ENCODE measurements at places on chromosomes 13 and 19.
A peak's percentile ranks its signal among the peaks of the same experiment; 100 is the strongest.

GRCh38 chr13:97753942-97754670 lies 199.4 kb upstream of the IPO5 start:
- DNase-seq = no peak

GRCh38 chr13:102197193-102197592 lies 204.7 kb downstream of the FGF14 start:
- no peak for DNase-seq

- no peak for DNase-seq
Observed at GRCh38 chr19:39265321-39265916, 2.8 kb upstream of the IFNL2 start.

DNA sequence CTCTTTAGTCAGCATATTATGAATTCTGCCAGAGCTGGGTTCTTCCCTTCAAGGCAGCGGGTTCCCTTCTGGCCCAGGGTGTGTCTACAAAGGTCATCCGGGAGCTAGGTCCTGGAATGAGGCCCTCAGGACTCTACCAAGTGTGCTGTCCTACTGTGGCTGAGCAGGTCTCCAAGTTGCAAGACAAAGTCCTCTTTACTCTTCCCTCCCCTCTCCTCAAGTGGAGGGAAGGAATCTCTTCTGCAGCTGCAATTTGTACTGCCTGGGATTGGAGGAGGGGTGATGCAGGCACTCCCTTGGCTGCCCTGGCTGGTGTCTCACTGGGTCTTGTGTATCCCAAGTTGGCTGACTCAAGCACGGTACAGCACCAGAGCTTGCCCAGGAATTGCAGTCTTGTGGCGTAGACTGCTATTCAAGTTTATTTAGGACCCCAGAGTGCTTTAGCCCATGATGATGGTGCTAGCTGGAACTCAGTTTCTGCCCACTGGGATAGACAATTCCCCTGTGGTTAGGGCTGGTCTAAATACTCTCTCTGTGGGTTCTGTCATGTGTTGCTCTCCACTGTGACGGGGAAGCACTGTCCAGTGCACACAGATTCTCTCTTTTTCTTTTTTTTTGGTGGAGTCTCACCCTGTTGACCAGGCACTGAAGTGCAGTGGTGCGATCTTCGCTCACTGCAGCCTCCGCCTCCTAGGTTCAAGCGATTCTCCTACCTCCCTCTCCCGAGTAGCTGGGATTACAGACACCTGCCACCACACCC lies 28.5 kb downstream of the RFC3 start:
- DNase-seq = no peak

DNA sequence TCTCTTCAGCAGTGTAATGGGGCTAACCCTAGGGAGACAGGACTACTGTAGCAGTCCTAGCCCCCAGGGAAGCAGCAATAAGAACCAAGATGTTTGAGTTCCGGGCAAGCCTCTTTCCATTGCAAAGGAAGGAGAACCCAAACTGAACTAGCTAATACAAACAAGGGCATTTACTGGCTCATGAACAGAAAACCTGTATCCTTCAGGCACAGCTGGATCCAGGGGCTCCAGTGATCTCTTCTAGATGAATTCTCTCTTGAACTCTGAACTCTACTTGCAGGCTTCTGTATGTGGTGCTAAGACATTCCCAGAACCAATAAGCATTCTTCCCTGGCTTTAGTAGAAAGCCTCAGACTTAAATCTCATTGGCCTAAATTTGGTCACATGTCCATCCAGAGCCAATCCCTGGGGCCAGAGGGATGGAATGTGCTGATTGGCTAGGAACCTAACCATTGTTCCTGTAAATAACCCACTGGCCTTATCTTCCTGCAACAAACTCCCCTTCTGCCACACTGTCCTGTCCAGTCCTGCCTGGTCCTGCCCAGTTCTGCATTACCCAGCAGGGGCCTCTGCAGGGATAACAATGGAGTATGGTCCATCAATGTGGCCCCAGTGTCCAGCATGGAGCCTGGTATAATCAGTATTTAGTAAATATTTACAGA lies 3.9 kb upstream of the PODNL1 start:
- no peak for DNase-seq

DNA sequence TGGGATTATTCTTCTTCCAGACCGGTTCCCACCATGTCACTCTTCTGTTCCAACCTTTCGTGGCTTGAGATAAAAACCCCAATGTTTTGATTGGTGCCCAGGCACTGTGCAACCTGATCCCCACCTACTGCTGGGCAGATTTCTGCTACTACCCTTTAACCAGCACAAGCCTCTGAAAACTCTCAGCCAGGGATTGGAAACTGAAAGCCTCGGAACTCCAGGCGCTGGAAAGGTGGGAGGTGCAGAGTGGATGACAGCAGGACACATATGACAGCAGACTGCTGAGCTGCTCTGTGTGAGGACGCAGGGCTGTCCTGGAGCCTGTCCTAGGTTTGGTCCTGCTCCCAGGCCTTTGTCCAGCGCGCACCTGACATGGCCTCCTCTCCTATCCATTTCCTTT lies 68.5 kb upstream of the GTF3A start:
- no peak for DNase-seq

- no peak for DNase-seq
Observed at GRCh38 chr13:62119739-62120700, 704.4 kb upstream of the PCDH20 start.

- no peak for DNase-seq
Observed at GRCh38 chr19:34979819-34980640, 16.0 kb upstream of the ZNF792 start.

GRCh38 chr19:799076-799881 lies 2.0 kb downstream of the PTBP1 start:
- DNase-seq = no peak

- DNase-seq = no peak
Observed at GRCh38 chr13:87878706-87879105, 207.5 kb downstream of the SLITRK5 start.

GRCh38 chr19:33504058-33504444 lies 17.5 kb downstream of the PEPD start:
- DNase-seq = no peak

GRCh38 chr19:34217952-34218817 lies 36.2 kb upstream of the GARRE1 start:
- no peak for DNase-seq

GRCh38 chr19:35318679-35319448 lies 10.1 kb upstream of the CD22 start:
- DNase-seq = no peak

DNA sequence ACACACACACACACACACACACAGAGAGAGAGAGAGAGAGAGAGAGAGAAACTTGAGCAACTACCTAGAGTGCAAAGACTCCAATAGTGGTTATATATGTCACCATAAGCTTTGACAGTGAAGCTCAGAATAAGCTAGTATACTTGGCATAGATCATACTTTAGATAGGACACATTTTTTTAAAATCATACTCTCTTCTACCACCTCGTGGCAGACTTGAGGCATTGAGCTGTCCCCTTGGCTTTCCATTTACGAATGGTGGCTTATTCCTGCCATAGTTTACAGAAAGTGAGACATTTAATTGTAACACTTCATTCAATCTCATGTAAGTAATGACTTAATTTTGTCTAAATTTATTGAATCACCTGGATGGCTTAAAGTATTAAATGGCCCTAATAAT lies 108.2 kb downstream of the EDNRB start:
- DNase-seq = no peak

- DNase-seq = no peak
Observed at GRCh38 chr13:65036999-65037398, 2193.1 kb downstream of the PCDH9 start.

GRCh38 chr19:20503476-20503875 lies 62.1 kb downstream of the ZNF737 start:
- no peak for DNase-seq

GRCh38 chr13:71457645-71458044 lies 409.4 kb downstream of the DACH1 start:
- no peak for DNase-seq

DNA sequence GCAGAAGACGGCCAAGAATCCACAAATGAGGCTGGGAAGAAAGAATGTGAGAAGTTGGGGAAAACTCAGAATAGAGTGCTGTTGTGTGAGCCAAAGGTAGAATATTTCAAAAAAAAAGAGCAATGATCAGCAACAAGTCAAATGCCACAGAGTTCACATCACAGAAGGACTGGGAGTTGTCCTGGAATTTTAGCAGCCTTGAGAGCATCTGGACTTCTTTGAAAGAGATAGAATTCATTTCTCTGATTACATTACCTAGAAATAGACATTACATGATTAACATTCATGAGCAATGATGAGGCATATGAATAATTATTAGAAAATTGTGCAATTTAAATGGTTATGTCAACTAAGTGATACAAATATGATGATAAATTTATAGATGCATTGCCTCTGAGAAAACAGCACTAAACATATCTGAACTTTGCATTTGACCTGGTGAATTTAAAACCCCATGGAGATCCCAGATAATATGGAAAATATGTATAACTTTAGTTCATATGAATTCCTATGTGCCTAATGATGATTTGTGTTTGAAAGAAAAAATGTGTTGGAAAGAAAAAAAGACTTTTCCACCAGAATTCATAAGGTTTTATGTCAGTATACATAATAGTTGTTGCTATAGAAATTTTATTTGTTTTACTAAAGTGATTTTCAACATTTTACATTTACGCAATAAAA lies 186.2 kb downstream of the POSTN start:
- no peak for DNase-seq

- no peak for DNase-seq
Observed at GRCh38 chr19:50427997-50428425, 4.7 kb upstream of the MYBPC2 start.

GRCh38 chr19:14505488-14506239 lies 9.7 kb upstream of the GIPC1 start:
- peak; percentile 60 for DNase-seq

DNA sequence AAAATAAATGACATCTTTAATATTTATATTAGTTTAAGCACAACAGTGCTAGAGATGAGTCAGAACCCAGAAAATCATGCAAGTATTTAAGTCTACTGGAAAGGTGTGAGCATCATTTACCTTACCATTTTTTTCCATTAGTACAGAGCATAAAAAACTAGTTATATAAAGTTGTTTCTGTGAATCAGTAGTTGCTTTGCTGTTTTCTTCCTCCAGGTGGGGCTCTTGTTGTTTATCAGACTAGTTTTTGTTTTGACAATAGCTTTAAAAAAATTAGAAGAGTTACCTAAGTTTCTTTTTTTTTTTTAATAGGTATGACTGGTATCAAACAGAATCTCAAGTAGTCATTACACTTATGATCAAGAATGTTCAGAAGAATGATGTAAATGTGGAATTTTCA lies 12.7 kb downstream of the SUGT1 start:
- no peak for DNase-seq

GRCh38 chr13:101916108-101916774 lies 463.8 kb downstream of the ITGBL1 start:
- DNase-seq = no peak

DNA sequence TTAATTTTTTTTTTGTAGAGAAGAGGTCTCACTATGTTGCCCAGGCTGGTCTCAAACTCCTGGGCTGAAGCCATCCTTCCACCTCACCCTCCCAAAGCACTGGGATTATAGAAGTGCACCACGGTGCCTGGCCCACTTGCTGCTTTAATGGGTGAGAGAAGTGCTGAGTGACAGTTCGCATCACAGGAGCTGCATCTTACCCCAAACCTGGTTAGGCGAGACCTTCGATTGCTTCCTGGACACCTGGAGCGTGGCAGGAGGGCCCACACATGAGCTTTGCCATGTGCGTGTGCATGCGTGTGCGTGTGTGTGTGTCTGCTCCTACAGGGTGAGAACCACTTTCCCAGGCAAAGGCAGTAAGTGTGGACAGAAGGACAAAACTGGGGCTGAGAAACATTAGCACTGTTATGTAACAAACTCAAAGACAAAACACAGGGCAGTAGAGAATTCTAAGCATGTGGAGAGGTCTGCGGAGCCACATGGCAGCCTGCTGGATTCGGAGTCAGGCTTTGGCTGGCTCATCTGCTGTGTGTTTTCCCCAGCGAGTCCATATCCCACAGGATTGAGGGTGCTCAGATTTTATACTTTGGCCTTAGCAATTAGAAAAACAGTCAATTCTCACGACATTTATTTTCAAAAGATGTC lies 11.7 kb upstream of the MTIF3 start:
- DNase-seq = no peak

GRCh38 chr19:11033763-11034162 lies 55.5 kb upstream of the LDLR start:
- DNase-seq = no peak

GRCh38 chr19:45876161-45876410 lies 9.9 kb downstream of the IRF2BP1 start:
- no peak for DNase-seq

GRCh38 chr19:55257461-55258420 lies 1.1 kb downstream of the PPP6R1 start:
- DNase-seq = no peak

GRCh38 chr13:59865398-59865797 lies 298.3 kb downstream of the DIAPH3 start:
- DNase-seq = no peak

DNA sequence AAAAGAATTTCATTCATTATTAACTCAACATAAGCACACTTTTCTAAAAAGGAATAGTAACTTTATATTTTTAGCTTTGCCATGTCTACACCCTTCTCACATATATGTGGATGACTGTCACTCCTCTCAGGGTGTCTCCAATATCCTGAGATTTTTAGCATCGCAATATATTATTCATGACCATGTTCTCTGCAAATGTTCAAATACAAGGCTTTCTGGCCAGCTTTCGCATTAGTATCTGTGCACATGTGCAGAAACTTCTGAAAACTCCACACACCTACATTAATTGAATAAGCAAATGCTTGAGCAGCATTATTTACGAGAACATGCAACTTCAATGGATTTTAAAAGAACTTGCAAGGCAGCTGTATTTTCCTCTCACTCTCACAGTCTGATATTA lies 334.8 kb downstream of the PCDH9 start:
- no peak for DNase-seq

- no peak for DNase-seq
Observed at GRCh38 chr13:79869326-79869725, 388.4 kb downstream of the NDFIP2 start.

DNA sequence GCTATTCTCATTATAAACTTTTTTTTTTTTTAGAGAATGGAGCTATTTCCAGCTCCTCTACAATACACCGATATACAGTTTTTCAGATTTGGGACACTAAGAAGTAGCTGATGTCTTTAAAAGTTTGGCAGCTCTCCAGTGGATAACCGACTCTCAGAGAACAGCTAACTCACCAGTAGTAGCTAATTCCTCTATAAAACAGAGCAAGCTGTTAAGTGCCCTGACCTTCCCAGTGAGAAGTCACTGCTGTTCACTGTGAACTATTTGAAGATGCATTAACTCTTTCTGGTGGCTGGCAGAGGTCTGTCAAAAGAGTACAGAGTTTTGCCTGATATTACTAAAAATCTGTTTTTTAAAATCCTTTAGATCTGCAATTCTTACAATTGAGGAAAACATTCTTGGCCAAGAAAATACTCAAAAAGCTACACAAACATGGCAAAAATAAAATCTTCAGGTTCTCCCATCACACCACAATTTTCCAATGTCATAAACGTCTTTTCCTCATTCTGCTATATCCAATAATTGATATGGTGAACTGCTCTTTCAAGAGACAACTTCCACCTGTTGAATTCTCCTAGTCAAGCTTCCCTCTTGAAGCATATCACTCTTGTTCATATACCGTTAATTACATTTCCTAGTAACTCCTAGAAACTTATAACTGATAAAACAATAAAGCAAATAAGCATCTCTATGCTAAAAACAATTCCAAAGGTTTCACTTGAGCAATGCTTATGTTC lies 44.2 kb downstream of the TBC1D4 start:
- no peak for DNase-seq
